ENCODE measurements at places on chromosomes 5 and 9.

DNA sequence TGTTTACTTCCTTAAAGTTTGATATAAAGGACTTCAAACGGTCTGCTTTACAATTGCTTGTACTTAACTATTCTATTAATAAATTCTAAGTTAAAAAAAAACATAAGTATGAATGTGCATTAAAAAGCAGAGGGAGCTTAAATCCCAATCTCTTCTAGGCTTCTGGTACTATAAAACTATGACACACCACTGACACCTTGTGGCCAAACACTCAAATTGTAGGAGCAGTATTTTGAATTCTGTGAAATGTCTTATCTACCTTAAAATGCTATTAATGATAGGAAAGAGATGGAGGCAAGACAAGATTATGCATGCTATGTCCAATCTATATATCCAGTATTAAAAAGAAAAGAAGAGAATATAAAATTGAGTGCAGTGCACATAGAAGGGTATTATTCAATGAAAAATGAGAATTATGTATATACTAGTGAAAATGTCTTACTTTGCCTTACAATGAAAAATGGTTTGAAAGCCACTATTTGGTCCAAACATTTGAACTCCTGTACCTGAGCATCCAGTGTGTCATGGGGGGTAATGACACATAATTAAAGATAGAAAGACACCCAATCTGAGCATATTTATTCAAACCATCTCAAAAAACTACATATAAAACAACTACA, 87.6 kb downstream of the ERP44 start:
- DNase-seq, result peak; percentile 68

GRCh38 chr5:109936996-109937395, 247.3 kb downstream of the MAN2A1 start:
- DNase-seq, result no peak

GRCh38 chr5:38257308-38258041, 884 bp upstream of the EGFLAM start:
- no peak for DNase-seq

- DNase-seq, result peak; percentile 97
Measured at GRCh38 chr5:149485655-149486615, 65.3 kb downstream of the CSNK1A1 start.

GRCh38 chr5:84228266-84228665, 156.4 kb downstream of the EDIL3 start:
- no peak for DNase-seq

- DNase-seq, result no peak
Measured at GRCh38 chr5:38979535-38979934, 94.7 kb downstream of the RICTOR start.

DNA sequence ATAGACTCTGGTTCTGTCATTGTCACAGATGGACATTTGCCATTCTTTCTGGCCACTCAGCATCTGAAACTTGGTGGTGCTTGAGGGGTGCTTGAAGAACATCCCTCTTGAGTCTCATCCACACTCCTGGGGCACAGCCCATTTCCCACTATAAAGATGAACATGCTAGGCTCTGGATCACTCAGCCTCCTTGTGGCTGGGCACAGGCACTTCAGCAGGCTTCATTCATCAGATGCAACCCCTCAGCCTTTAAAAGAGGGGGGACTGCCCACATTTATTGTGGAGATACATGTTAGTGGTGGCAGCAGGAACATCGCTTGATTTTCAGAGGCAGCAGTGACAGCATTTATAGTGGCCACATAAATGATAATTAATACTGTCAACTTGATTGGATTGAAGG, 124.7 kb upstream of the NIPBL start:
- DNase-seq, result no peak

GRCh38 chr9:29775491-29775890, 2202.2 kb upstream of the C9orf72 start:
- DNase-seq, result no peak

DNA sequence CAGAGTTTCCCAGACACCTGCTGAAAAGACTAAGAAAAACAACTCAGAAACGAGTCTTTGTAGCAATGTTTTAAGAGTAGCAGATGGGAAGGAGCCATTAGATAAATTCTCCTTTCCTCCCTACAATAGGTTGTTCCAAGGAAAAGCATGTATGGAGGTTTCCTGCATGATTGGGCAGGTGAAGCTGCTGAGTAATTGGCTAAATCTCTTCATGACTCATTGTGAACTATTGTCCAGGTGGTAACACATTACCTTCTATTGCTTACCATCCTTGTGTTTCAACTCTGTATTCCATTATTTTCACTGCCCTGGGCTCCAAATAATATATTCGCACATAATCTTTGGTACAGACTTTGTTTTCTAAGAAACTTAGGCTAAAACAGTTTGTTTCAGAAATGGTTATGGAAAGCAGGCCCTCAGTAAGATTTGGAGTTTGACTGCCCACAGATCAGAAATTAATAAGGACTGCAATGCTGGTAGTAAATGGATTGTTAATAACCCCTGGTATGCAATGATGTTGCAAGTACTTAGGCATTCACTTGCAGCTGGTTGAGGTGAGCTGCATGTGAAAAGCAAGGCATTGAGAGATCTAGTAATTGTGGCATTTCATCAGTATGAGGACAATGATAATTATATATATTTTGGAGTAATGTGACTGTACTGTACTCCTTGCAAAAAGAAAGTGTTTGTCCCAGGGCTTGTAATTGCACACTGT, 281.4 kb upstream of the VLDLR start:
- DNase-seq, result no peak

- DNase-seq, result no peak
Measured at GRCh38 chr9:19830796-19831195, 42.0 kb upstream of the SLC24A2 start.

DNA sequence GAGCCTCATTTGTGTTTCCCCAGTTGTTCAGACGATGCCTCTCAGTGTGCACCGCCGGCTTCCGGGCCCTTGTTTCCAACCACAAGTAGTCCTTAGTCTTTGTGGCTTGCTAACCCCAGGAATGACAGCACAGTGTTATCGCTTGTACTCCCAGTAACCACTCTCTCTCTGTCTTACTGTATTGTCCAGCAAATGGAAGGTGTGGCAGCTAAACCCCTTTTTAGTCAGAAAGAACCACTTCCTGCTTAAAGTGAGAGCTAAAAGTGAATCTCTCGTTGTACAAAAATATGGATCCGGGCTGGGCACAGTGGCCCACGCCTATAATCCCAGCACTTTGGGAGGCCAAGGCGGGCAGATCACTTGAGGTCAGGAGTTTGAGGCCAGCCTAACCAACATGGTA, 61.3 kb downstream of the ENC1 start:
- peak; percentile 77 for DNase-seq

DNA sequence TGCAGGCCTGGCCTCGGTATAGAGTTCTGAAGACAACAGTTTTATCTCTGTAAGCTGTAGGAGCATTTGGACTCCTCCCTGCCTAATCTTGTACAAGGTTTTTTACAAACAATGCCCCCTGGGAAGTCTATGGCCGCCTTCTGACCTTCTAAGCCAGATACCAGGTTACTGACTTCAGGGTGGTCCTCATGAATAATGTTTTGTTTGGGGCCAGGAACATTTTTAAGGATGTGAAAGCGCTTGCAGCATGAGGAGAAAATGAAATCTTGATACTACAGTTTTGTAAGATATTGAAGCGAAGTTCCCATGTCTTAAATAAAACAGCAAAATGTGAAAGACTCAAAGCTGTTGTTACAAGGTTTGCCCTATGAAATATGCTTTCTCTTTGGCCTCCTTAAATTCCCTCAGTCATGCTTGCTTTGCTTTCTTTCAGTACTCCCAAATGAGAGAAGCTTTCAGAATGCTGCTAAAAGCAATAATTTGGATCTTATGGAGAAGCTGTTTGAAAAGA, 5.2 kb downstream of the ANKDD1B start:
- no peak for DNase-seq

- no peak for DNase-seq
Measured at GRCh38 chr5:67575087-67575486, 378.5 kb upstream of the CD180 start.

DNA sequence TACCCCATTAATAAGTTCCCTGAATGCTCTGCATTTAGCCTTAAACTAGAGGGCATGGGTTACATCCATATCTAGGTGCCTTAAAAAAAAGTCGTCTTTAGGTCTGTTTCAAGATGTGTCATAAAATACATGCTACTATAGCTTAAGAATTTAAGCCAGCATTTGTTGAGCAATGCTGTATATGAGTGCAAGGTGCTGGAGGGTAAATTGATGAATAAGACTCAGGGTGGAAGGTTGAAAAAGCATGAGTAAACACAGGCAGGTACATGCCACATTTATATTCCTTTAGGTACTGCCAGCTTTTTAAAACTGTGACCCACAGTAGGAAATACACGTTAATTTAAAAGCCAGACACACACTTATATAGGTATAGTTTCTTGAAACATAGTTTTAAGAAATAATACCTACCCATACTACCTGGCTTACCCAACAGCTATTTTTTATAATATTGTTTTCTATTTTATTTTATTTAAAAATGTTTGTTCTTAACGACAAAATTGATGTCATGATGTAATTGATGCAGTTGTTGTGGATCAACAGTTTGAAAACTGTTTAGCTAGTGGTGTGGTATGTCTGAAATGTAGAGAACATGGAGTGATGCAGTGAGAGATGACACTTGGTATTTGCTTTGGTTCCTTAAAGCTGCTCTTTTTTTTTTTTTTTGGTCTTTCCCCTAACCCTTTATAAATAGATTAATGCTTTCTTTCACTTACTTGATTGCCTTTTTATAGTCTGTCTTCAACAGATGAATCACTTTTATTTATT, 3.9 kb downstream of the HMGCR start:
- DNase-seq, result no peak

DNA sequence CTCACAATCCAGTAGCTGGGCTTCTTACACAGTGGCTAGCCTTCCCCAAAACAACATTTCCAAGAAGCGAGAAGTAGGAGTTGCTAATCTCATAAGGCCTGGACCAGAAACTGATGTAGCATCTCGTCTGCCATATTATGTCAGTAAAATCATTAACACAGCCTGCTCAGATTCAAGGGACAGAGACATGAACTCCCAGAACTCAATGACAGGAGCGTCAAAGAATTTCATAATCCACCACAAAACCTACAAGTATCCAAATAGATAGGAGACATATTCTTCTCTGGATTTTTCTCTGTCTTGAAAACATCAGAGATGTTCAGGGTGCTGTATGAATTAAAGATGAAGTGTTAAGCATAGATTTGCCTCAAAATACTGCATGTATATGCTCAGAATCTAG, 457.6 kb upstream of the ACTBL2 start:
- DNase-seq, result no peak

GRCh38 chr9:12415361-12415760, 277.8 kb upstream of the TYRP1 start:
- no peak for DNase-seq

DNA sequence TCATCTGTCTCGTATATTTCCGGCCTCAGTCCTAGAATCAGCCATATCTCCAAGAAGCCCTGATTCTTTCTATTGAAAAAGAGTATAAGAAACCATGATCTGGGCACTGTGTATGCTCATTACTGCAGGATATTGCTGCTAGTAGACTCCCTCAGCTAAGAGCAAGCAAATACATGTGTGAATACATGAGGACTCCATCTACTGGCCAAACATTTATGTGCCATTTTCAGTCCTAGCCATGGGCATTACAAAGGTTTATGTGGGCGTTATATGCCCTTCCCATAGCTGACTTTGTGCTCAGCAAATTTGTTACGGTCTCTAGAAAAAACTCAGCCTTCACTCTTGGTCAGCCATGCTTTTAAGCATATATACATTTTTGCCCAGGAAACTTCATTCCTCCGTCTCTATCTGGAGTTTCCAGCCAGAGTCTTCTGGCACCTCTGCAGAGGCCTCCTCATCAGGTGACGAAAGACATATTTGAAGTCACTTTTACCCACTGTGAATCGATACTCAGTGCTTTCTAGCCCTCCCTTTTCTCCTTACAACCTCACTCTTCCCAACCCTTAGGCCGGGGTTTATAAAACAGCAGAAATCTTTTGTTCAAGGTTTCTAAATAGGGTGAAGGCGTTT, 1495.6 kb upstream of the CDH6 start:
- peak; percentile 28 for DNase-seq

GRCh38 chr5:126939887-126940286, 90.5 kb downstream of the MARCHF3 start:
- DNase-seq, result no peak

- no peak for DNase-seq
Measured at GRCh38 chr5:71839096-71839884, 120.2 kb downstream of the CARTPT start.

DNA sequence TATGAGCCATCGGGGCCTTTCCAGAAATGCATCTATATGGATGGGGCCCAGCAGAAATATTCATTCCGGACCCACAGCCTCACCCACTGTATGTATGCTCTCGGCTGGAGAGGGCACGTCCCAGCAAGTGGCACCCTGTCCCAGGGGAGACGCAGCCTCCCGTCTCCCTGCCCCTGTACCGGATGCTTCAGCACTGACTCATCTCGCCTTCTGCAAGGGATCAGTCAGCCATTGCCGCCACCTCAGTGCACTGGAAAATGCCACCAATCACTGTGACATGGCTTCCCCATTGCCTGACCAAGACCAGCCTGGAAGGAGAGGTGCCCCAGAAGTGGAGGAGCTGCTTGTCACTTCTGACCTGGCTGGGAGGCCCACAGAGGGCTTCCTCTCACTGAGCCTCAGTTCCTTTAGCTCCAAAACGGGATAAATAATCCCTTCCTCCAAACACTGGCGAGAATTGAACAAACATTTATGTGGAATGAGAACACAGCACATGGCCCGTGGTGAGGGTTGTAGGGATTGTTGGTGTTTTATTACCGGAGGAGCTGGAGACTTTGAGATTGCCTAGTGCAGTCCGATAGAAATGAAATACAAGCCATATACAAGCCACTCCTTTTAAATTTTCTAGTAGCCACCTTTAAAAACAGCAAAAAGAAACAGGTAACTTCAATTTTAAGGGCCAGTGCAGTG, 43.9 kb upstream of the ORM1 start:
- peak; percentile 97 for DNase-seq

DNA sequence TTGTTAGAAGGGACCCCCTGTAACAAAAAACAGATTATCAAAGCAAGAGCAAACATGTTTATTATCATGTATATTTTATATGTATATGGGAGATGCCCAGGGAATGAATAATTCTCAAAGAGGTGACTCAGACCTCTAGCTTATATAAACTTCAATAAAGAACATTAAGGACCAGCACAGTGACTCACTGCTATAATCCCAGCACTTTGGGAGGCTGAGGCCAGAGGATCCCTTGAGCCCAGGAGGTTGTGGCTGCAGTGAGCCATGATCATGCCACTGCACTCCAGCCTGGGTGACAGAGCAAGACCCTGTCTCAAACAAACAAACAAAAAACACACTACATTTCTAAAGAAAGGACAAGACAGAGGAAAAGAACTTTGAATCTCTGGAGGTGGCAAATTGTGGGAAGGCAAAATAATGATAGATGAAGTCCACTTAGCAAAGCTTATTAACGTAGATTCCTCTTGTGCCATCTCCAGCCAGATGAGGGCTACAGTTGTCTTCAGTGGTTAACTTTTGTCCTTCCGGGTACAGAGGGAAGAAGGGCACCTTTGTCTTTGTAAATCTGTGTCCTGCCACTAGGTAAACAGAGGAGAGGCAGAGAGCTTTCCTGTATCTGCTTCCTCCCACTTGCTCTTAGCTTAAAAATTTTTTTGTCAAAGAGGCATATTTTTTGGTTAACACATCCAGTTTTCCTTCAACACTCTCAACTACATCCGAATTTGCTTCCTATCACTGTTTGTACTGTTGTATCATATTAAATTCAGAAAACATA, 7.5 kb upstream of the RFK start:
- peak; percentile 22 for DNase-seq

All from RCC 7860 (cell line).